ENCODE measurements at places on chromosomes 4 and X. TPM values are rescaled to one million over a fixed set of nuclear protein-coding genes. Genes with fewer than 3 reads are reported as not detected.

DNA sequence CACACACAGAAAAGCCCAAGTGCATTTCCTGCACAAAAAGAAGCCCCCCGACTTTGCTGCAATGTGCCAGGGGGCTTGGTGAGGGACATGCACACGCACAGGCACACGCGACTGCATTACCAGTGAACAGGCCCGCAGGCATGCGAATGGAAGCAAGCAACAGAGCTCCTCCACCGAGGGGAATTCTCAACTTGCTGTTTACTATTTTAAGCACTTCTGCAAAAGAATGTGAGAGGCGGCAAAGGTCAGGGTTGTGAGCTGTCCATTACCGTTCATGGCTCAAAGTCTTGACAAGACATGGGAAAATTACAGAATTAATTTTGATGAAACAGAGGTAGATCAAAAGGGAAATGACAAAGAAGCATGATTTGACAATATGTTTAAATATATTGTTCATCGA, 342.5 kb upstream of the NOCT start:
- no peak for DNase-seq
- H3K36me3 ChIP-seq: no peaks in the 10 kb centered on the region
- H3K4me1 ChIP-seq: peaks cover 5% of the 10 kb centered on the region
- no peak overlapping the region for H3K27ac ChIP-seq
- H3K4me3 ChIP-seq: no peak overlapping the region

DNA sequence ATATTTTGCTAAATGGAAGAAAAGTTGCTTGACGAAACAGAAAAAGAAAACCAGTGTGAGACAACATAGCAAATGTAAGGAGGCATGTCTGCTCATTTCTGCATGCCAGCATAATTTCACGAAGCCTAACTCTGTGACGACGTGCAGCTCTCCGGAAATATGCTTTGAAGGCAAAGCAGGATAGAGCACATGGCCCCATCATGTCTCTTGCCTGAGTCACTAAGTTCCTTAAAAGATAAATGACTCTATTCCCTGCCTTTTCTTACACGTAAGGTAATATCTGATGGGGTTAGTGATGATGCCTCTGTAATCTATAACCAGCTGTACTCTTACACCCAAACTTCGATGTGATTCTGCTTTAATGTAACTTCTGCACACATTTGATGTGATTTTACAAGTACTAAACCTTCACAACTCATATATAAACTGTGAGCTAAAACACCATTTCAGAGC, 64.5 kb downstream of the ANXA3 start:
- no peaks in the 10 kb centered on the region for H3K27me3 ChIP-seq
- H3K4me1 ChIP-seq: peaks cover under 1% of the 10 kb centered on the region
- H3K27ac ChIP-seq: no peak overlapping the region
- no peak for DNase-seq

DNA sequence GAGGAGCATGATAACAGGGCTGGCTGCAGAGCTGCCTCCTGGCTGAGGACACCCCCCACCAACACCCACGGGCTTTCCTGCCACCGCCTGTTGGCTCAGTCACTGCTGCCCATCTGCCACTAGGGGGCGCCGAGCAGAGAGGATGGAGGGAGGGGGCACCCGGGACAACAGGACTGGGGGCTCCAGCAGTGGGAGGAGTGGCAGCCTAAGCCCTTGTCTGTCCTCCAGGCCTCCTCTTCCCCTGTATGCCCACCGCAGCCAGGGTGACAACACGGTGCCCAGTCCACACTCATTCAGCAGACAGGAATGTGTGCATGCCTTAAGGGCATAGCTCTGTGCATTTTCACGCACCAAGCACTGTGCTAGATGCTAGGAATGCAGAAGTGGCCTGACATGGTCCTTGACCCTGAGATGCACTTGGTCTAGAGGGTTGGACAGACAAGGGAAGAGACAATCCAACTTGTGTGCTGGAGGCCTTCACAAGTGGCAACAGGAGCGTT, 149.9 kb downstream of the AMMECR1 start:
- no peaks in the 10 kb centered on the region for H3K4me1 ChIP-seq
- no peak overlapping the region for H3K4me3 ChIP-seq
- no peaks in the 10 kb centered on the region for H3K27me3 ChIP-seq
- no peak overlapping the region for H3K27ac ChIP-seq
- H3K36me3 ChIP-seq: peaks cover 7% of the 10 kb centered on the region
- peak; percentile 49 for DNase-seq

C4orf50 gene
- 0.56 TPM for total RNA-seq

MCF2 gene
- 1.2 TPM for total RNA-seq

Data from glutamatergic neuron (in vitro differentiated cells).